Globus pallidus (tissue), 1 donor: ENCODE measurements at places on chromosomes 6 and 20.

DNA sequence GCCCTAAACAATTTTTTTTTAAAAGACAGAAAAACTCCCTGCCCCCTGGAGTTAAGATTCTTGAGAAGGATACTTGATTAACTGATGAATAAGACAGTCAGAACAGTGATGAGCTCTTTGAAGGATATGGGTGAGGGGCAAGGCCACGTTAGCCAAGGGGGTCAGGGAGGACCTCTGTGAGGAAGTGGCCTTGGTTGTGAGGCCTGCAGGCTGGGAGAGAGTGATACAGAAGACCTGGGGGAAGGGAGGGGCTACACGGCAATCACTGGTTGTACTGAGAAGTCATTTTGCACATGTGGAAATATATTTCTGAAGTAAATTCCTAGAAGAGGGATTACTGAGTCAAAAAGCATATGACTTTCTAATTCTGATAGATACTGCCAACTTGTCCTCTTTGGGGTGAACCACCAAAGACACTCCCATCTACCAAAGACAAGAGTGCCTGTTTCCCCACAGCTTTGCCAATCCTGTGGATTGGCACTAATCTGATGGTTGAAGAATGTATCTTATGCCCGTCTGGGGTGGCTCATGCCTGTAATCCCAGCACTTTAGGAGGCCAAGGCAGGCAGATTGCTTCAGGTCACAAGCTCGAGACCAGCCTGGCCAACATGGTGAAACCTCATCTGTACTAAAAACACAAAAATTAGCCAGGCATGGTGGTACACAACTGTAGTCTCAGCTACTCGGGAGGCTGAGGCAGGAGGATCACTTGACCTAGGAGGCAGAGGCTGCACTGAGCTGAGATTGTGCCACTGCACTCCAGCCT, 22.3 kb upstream of the BCAS4 start:
- no peak for DNase-seq

DNA sequence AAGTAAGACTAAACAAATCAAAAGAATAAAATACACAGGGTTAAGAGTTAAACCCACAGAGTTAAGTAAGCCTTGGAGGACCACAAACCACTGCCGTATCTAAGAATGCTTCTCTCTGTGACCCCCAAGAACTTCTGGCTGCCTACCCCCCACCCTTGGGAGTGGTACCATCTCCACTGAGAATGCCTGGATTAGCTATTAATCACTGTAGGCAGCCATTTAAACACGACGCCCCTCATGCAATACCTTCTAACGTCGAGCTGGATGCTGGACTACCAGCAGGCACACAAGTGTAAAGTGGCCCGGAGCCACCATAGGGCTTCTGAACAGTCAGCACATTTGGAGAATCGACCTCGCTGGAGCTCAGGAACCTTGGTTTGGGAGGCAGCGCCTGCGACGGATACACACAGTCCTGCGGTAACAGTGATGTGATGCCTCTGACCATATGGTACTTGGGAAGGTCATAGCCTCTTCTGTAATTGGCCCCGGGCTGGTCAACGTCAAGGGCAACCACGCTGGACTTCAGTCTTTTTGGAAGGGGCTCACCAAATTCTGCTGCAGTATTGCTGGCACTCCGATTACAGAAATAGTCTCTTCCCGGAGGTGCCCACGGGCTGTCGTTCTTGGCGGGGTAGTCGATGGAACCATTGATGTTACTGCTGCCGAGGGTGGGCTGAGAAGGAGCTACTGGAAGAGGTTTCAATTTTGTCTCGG, 18.0 kb downstream of the ZNF217 start:
- DNase-seq, result no peak

- DNase-seq, result no peak
Measured at GRCh38 chr6:3414327-3415081, 42.3 kb downstream of the SLC22A23 start.

DNA sequence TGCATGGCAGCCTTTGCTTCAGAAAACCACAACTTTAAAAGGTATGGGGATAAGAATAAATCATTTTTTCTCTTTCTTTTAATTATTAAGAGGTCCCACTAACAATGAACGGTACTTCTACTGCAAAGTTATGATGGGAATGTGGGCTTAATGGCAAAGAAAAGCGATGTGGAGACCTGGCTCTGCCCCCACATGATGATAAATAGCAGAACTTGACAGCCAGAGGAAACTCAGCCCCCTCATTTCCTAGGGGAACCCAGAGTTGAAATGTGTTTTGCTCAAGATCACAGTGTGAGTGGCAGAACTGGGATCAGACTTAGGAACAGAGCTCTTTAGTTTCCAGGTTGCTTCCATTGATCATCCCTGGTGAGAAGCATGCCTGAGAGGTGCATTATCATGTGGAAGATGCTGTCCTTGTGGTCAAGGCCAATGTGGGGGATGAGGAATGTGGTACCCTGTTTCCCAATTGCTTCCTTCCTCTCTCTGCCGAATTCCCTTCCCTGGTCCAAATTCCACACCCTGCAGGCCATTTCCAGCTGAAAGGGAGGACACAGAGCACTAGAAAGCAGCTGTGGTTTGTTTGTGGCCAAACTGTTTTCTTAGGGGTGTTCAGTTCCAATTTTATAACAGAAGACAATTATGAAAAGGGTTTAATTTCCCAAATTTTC, 66.0 kb downstream of the BACH2 start:
- DNase-seq, result no peak

DNA sequence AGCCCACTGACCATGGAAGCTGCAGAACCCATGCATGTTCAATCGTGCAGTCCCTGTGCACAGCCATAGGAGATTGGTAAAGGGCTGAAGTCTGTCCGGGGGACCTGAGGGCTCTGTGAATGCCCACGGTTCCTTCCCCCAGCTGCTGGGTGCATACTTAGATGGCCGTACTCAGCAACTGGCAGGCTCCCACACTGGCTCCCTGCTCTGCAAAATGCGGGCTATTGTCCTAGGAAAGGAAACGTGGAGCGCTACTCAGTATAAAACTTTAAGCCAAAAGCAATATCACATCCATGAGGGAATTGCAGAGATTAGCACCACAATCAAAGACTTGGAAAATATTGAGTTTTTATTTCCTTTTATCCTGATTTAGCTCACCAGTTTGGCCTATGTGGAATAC, 202.0 kb downstream of the WDR27 start:
- peak; percentile 26 for DNase-seq

DNA sequence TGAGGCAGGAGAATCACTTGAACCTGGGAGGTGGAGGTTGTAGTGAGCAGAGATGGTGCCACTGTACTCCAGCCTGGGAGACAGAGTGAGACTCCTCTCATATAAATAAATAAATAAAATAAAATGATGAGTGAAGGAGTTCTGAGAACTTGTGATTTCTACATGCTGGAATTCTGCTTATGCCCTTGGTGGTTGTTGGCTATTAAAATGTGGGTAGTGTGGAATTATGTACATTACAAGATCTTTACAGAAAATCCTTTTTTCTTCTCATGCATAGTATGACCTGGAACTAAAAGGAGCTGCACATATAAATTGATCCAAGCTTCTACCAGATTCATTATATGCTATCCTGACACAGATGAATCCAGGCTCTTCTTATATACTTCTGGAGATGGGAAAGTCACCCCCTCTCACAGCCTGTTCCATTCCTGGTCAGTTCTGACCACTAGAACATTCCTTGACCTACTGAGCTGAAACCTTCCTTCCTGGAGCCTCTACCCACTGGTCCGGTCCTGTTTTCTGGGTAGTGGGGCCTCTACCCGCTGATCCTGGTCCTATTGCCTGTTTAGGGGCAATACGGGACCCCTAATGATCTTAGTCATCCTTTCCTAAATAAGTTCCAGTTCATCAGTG, 37.7 kb upstream of the TAF8 start:
- no peak for DNase-seq

- no peak for DNase-seq
Measured at GRCh38 chr6:74283532-74283931, 587.5 kb downstream of the CD109 start.

- no peak for DNase-seq
Measured at GRCh38 chr6:53159558-53159957, 10.9 kb upstream of the GCM1 start.

DNA sequence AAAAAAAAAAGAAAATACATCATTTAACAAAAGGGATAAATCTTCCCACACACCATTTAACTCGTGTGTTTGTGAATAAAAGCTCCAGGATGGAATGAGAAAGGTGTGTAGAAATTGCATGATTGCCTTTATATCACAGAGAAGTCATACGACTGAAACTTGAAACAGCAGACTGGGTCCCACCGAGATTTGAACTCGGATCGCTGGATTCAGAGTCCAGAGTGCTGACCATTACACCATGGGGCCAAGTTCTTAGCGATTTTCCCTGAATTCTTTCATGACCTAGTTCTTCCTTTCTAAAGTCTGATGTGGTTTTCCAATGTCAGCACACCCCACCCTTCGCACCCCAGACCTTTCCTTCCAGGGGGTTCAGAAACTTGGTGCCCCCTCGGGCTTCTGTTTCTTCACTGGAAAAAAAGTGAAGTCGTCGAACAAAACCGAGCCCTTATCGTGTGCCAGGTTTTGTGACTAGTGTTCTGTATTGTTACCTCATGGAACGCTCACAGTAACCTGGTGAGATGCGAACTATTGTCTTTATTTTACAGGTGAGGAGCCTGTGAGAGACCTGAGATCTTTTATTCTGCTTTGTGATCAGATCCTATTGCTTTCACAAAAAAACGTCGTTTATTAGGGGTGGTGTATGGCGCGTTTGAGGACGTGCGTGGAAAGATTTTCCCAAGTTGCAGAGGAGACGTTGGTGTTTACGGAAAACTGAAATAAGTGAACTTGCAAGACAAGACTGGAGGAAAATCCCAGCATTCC, 120.8 kb downstream of the OR2B2 start:
- peak; percentile 62 for DNase-seq

DNA sequence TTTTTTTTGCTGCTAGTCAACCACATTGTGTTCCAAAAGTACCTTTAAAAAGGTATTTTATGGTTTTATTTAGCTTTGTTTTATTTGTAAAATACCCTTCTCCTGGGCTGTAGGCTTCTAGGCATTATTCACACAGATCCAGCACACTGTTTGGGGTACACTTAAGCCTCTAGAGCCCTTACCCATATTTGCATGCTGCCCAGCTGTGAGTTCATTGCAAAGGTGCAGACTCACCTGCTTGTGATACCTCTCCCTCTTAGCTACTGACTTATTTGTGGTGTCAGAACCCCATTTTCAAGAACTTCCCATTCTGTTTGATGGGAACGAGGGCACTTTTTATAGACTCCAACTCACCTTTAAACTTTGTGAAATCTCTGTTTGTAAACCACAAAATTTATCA, 69.8 kb downstream of the RIN2 start:
- DNase-seq, result no peak

DNA sequence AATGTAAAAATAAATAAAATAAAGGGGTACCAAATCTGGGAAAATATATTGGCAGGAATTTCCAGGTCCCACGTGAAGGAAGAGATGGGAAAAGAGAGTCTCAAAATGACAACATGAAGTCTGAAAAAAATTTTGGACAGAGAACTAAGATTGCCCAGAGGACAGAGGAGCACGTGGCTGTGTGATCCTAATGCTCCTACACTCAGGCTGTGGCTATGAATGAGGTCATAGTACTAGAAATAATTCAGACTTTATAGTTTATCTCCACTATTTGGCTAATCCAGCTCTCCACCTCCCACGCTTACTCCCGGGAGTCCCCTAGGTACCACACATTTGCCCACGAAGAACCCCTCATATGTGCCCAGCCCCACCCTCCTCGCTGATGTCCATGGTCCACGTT, 42.8 kb upstream of the STMND1 start:
- DNase-seq, result no peak

DNA sequence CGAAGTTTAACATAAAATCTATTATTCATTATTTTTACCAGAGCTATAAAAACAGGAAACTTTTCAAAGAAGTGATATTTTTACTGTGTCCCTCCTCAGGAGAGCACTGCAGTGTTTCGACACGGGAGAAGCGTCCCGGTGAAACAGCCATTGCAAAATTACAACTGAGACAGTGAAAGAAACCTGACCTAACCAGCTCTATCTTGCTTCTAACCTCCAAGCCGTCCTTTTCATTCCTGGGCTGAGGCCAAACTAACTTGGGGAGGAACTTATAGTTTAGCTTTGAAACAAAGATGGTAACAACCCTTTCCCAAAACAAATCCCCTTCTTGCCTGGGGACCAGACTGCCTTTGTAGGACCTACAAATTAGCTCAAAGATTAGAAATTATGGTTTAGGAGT, 79.2 kb downstream of the WDR27 start:
- DNase-seq, result no peak
